ENCODE measurements at places on chromosomes 7 and 10. TPM values are rescaled to one million over a fixed set of nuclear protein-coding genes. Genes with fewer than 3 reads are reported as not detected.

DNA sequence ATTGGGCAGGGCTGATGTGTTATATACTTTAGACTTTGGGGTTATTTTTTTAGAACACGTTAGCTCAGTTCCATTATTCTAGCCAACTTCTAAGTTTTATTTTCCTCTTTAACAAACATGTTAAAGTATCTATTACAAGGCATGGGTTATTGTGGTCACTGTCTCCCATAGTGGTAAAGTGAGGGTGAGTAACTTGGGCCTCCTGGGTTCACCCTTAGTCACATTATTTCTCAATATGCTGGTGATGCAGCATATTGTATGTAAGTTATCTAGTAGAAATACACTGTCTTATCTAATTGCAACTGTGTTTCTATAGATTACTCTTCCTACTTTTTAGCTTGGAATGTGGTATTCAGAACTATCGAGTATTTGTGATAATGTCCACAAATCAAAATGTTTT is 65.9 kb downstream of the BBS9 start:
- no peak overlapping the region for H3K27ac ChIP-seq
- no peak overlapping the region for H3K4me3 ChIP-seq
- H3K4me1 ChIP-seq, result no peaks in the 10 kb centered on the region
- H3K27me3 ChIP-seq, result no peaks in the 10 kb centered on the region

- H3K36me3 ChIP-seq, result no peaks in the 10 kb centered on the region
- peak overlapping the region; percentile 83 for H3K27ac ChIP-seq
- H3K4me3 ChIP-seq, result no peak overlapping the region
- no peaks in the 10 kb centered on the region for H3K27me3 ChIP-seq
- H3K4me1 ChIP-seq, result no peaks in the 10 kb centered on the region
- peak; percentile 86 for DNase-seq
Measured at GRCh38 chr10:59895629-59896116, 10.7 kb downstream of the CCDC6 start.

Gene FKBP6
- total RNA-seq, result not detected

Gene FGFR2
- total RNA-seq, result 71.5 TPM

GRCh38 chr10:26430641-26431163 is 7.4 kb upstream of the APBB1IP start:
- H3K36me3 ChIP-seq, result no peaks in the 10 kb centered on the region
- H3K27me3 ChIP-seq, result no peaks in the 10 kb centered on the region
- DNase-seq, result no peak
- H3K4me3 ChIP-seq, result no peak overlapping the region

DNA sequence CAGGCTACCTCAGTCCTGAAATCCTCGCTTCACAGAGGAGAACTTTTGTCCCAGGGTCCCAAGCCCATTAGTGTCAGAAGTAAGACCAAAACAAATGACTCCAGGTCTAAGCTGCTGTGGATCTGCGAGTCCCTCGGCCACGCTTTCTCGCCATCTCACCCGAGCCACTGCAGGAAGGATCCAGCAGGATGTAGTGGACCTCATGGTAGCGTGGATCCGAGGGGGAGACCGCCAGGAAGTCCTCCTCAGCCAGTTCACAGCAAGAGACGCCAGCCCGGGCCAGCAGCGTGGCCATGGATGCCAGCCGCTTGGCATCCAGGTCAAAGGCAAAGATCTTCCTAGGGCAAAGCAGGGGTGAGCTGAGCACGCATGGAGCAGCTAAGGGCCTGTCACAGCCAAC is 4.6 kb downstream of the NSUN5 start:
- no peak overlapping the region for H3K27ac ChIP-seq
- no peaks in the 10 kb centered on the region for H3K4me1 ChIP-seq
- DNase-seq, result peak; percentile 46

DNA sequence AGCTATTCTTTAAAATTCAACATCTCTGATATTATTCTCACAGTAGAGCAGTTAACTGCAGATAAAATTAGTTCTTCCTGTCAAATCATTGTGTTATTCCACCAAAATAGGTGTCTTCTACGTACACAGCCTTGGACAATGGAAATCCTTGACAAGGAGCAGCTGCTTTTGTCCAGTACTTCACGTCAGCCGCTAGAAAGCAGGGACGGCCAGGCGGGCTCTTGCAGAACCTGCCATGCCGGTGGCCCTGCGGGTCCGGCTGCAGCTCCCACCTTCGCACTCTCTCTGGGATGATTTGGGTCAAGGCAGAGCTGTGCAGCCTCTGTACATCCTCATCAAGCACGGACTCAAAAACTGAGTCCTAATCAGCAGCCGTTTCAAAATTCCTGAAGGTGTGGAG is 2.2 kb upstream of the FOXI2 start:
- DNase-seq, result no peak
- H3K4me1 ChIP-seq, result peaks cover 20% of the 10 kb centered on the region
- H3K4me3 ChIP-seq, result no peak overlapping the region
- H3K36me3 ChIP-seq, result no peaks in the 10 kb centered on the region

Gene BTBD16
- not detected for total RNA-seq

Gene SLC13A1
- not detected for total RNA-seq

DNA sequence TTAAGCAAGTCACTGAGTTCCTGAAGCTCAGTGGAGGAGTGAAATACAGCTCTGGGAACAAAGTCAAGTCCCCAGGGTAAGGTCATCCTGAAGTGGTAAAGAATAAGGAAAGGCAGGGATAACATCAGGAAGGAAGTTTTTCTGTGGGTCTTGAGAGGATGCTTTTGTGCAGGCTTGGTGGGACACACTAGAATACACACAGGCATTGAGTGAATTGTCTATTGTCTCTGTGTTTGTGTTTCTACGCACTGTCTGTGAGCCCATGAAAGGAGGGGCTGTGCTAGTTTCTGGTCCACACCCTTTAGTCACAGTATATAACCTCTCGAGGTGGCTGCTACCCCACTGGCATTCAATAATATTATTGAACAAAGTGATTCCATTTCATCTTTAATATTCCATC is 95.8 kb upstream of the ABCB5 start:
- no peak overlapping the region for H3K27ac ChIP-seq
- no peak for DNase-seq
- no peaks in the 10 kb centered on the region for H3K36me3 ChIP-seq

DNA sequence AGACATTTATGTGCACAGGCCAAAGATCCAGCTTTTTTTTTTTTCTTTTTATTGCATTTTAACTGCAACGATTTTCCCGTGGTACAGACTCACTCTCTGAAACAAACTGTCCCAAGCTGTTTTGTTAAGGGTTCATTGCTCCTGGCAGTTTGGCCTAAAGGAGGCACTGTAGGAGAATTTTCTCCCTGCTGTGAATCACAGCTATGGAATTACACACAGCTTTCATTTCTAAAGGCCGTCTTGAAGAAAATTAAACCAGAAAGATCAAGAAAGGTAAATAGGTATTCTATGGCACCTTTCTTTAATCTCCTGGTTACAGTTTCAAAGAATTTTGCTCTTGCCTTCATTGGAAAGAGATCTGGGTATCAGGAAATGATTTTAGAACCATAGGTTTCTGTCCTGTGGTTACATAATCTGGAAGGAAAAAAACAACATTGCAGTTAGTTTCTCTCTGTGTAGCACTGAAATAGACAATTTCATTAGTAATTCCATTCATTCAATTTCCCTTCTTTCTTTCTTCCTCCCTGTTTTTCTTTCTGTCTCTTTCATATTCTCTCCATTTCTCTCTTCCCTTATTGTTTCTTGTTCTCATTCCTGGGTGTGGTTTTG is 51.2 kb downstream of the PDK4 start:
- H3K36me3 ChIP-seq, result no peaks in the 10 kb centered on the region
- peak overlapping the region; percentile 95 for H3K27ac ChIP-seq
- DNase-seq, result peak; percentile 83
- peak overlapping the region; percentile 12 for H3K4me3 ChIP-seq

DNA sequence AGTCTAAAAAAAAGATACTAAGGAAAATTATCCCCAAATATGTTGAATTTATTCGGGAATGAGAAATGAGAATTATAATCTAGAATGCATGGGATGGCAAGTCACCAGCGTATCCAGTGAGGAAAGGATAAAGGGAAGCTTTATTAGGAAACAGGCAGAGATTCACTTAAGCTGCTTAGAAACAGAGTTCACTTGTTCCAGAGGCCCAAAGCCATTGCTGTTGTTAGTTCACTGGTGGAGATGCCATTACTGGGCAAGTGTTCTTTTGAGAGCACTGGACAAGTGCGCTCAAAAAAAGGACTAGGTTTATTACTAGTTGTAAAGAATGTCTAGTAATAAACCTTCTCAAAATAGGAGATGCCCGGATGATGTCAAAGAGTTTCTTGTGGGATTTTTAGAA is 51.2 kb downstream of the MICU1 start:
- no peak overlapping the region for H3K27ac ChIP-seq
- no peak overlapping the region for H3K4me3 ChIP-seq
- H3K4me1 ChIP-seq, result no peaks in the 10 kb centered on the region
- H3K27me3 ChIP-seq, result no peaks in the 10 kb centered on the region

Gene CALD1
- total RNA-seq, result 1,439 TPM

Gene PRSS1
- not detected for total RNA-seq

Gene HPSE2
- total RNA-seq, result 5.3 TPM

- no peaks in the 10 kb centered on the region for H3K36me3 ChIP-seq
- no peak for DNase-seq
Measured at GRCh38 chr7:144606261-144606660, 202.8 kb upstream of the NOBOX start.

Gene TMEM139
- total RNA-seq, result not detected

Gene SSMEM1
- not detected for total RNA-seq

GRCh38 chr7:12291870-12292269 is 80.8 kb downstream of the TMEM106B start:
- H3K27me3 ChIP-seq, result no peaks in the 10 kb centered on the region
- no peaks in the 10 kb centered on the region for H3K4me1 ChIP-seq
- H3K4me3 ChIP-seq, result no peak overlapping the region
- no peak overlapping the region for H3K27ac ChIP-seq
- DNase-seq, result no peak

GRCh38 chr10:109968953-109969759 is 38.6 kb upstream of the ADD3 start:
- no peak for DNase-seq
- H3K4me1 ChIP-seq, result peaks cover 24% of the 10 kb centered on the region
- no peaks in the 10 kb centered on the region for H3K27me3 ChIP-seq
- H3K4me3 ChIP-seq, result no peak overlapping the region
- no peaks in the 10 kb centered on the region for H3K36me3 ChIP-seq
- peak overlapping the region; percentile 14 for H3K27ac ChIP-seq

- no peak overlapping the region for H3K27ac ChIP-seq
- H3K4me1 ChIP-seq, result no peaks in the 10 kb centered on the region
- no peak for DNase-seq
- H3K36me3 ChIP-seq, result no peaks in the 10 kb centered on the region
Measured at GRCh38 chr10:35579726-35580422, 25.3 kb upstream of the GJD4 start.

GRCh38 chr7:4878336-4879335 is 4.9 kb downstream of the RADIL start:
- DNase-seq, result peak; percentile 59
- peaks cover 15% of the 10 kb centered on the region for H3K36me3 ChIP-seq
- peaks cover 6% of the 10 kb centered on the region for H3K27me3 ChIP-seq
- H3K4me3 ChIP-seq, result no peak overlapping the region
- H3K4me1 ChIP-seq, result peaks cover 15% of the 10 kb centered on the region

DNA sequence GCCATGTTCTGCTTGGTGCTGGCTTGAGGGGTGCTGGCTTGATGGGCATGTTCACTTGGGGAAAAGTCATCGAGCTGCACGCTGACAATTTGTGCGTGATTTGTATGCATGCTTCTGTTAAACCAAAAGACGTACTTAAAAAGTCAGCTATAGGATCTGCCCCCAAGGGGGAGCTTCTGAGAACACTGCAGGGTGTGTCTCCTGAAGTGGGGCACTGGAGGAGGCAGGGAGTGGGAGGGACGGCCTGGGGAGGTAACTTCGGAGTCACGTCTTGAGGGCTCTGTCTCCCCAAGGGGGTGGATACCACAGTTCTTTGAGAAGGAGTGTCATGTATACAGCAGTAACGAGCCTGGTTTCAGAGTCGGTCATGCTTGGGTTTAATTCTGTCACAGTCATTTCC is 406.5 kb downstream of the PLXNA4 start:
- H3K27me3 ChIP-seq, result no peaks in the 10 kb centered on the region
- H3K4me3 ChIP-seq, result no peak overlapping the region
- DNase-seq, result no peak
- no peaks in the 10 kb centered on the region for H3K36me3 ChIP-seq
- no peak overlapping the region for H3K27ac ChIP-seq

GRCh38 chr10:61987537-61987936 is 86.0 kb downstream of the ARID5B start:
- no peak overlapping the region for H3K4me3 ChIP-seq
- no peaks in the 10 kb centered on the region for H3K36me3 ChIP-seq
- no peaks in the 10 kb centered on the region for H3K27me3 ChIP-seq
- no peak for DNase-seq
- peak overlapping the region; percentile 86 for H3K27ac ChIP-seq

- DNase-seq, result no peak
- no peak overlapping the region for H3K4me3 ChIP-seq
- peaks cover 28% of the 10 kb centered on the region for H3K4me1 ChIP-seq
- no peaks in the 10 kb centered on the region for H3K36me3 ChIP-seq
- no peak overlapping the region for H3K27ac ChIP-seq
Measured at GRCh38 chr7:35722054-35722849, 27.3 kb upstream of the HERPUD2 start.

DNA sequence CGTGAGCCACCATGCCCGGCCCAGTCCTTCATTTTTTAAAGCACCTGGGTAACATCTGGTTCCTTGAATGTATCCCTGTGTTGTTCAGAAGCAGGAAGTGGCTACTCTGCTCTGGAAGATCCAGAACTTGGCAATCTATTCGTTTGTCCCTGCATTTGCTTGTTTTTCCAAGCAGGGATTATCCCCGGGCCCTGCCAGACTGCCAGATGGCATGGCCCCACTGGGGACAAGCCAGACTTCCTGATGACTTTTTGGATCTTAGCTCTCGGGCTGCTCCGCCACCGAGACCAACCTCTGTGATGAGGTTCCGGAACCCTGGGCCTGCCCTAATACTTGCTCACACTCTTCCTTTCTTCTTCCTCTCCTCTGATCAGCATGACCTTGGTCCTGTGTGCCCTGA is 496.7 kb downstream of the TYW1 start:
- H3K27me3 ChIP-seq, result no peaks in the 10 kb centered on the region
- H3K4me3 ChIP-seq, result no peak overlapping the region
- H3K27ac ChIP-seq, result no peak overlapping the region
- no peaks in the 10 kb centered on the region for H3K4me1 ChIP-seq

Gene NME8
- not detected for total RNA-seq
